Karpas-422 (cell line): ENCODE measurements at places on chromosomes 5 and 9.

GRCh38 chr5:174609116-174609515 lies 115.3 kb upstream of the MSX2 start:
- no peak for DNase-seq

DNA sequence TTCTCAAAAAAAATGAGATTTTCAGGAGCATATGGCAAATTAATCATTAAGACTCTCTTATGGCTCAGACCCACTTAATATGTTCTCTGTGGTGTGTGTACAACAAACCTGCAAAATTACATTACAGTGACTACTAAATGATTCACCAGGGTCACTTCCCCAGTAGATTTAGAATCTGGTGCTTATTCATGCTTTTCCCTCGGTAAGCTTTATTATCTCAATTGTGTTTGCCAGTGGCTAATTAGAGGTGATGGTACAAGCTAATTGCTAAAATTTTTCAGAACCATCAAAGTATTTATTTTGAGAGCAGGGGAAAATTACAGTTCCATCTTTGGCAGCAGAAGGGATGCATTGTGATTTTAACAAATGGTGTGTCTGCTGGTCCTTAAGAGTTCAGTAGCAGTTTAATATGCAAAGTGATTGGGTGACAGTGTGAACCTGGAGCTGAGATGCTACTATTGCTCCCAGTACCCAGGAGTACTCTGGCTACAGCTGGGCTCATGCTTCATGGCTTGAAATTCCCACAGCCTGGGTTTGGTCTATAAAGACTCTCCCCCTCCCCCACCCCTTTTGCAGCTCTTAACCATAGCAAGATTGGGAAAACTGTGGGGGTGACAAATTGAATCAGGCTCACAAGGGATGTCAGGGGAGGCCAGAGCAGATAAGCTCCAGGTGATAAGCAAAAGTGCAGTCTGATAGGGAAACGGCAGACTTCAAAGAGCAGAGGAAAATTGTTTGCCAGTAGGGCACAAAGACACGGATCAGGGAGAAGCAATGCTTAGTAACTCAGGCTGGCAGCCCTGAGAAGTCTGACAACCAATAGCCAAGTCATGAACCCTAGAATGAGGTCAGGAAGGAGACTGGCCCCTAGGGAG lies 92.8 kb upstream of the RAD23B start:
- DNase-seq, result no peak

DNA sequence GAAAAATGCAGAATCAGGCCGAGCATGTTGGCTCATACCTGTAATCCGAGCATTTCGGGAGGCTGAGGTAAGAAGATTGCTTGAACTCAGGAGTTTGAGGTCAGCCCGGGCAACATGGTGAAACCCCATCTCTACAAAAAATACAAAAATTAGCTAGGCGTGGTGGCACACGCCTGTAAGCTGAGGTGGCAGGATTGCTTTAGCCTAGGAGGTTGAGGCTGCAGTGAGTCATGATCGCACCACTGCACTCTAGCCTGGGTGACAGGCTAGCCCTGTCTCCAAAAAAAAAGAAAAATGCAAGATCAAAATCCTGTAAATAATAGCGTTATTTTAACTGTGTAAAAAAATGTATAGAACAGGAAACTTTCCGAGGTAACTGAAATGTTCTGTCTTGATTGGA lies 39.4 kb downstream of the RNF44 start:
- no peak for DNase-seq

DNA sequence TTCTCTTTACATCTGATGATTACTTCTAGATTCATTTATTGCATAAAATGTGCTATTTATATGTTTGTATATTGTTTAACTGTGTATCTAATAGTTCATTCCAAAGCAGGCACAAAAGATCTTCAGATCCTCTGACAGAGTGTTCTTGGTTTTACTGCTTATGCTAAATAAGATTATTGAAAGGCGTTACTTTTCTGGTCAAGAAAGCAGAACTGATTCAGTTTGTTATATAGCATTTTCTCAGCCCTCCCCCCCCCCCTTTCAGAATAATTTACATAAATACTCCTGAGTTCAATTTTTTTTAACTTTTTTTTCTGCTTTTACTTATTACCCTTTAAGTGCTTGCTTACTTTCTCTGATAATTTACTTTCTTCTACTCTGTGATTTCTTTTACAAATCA lies 15.4 kb downstream of the CDC42SE2 start:
- peak; percentile 68 for DNase-seq

DNA sequence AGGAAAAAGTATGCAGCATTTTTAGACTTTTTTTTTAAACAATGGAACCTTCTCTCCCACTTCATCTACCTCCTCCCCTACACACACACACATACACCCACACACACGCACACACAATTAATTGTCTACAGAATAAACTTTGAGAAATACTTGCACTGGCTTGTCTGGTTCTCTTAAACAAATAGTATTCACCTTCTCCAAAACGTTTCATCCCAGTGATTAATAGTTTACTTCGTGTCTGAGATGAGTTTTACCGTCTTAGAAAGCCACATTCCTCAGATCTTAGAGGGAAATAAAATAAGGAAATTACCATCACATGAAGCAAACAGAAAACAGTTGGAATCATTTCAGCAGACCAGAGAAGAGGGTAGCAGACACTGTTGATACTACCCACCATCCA lies 570.6 kb upstream of the CLINT1 start:
- DNase-seq, result no peak
